SW480 (cell line): ENCODE measurements at places on chromosomes 7 and 10.

- DNase-seq: no peak
Measured at GRCh38 chr10:117432866-117433265, 57.6 kb upstream of the PDZD8 start.

- DNase-seq: no peak
Measured at GRCh38 chr10:117405730-117406129, 30.5 kb upstream of the PDZD8 start.

- no peak for DNase-seq
Measured at GRCh38 chr7:135717693-135718092, 10.3 kb downstream of the SLC13A4 start.

- no peak for DNase-seq
Measured at GRCh38 chr10:99913831-99914235, 95.9 kb downstream of the DNMBP start.

DNA sequence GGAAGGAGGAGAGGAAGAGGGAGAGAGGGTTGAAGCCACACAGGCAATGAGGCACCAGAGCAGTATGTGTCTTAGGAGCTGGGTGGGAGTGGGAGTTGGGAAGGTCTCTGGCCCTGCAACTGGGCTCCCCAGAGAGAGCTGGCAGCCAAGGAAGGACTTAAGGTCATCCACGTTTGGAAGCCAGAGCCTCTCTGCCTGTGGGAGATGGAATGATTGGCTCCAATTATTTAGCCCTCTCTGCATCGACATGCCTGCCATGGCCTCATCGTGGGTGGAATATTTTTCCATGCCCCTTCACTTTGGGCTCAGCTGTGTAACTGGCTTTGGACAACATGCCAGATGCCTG is 478.5 kb downstream of the RPS24 start:
- no peak for DNase-seq

GRCh38 chr10:110474017-110474416 is 23.7 kb upstream of the DUSP5 start:
- DNase-seq: no peak

DNA sequence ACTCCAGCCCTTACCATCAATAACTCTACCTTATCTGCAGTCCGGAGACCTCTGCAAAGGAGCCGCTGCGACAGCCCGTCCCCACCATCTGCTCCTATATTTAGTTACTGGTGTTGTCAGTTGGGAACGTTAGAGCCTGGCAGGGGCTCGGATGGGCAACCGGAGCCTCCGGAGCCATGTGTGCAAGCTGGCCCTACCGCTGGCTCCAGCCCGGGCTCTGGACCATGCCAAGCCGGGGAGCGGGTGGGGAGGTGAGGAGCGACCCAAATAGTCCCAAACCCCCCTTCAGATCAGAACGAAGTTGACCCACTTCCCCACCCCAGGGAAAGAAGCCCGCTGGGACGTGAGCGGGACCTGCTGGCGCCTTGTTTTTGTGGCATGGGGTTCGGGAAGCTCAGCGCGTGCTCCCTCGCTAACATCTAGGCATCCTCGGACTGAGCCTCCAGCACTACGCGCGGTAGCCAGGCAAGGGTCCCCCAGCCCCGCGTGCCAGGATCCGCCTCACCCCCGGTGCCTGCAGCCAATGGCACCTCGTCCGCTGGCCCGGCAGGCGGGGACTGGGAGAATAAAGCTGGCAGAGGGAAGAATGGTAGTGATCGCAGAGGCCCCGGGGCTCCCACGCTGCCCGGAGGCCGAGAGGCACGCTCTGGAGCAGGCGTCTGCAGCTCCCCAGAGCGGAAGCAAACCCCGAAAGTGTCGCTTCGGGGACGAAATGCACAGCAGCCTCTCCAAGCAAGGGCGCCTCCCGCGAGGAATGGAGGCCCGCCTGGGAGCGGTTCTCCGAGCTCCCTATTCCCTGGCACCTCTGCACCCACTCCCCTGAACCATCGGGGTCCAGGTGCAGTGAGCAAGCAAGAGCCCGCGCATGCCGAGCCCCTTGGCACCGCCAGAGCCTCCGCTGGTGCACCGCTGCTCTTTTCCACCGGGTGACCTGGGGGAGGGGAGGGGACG is 679 bp downstream of the LRRC20 start:
- peak; percentile 50 for DNase-seq

DNA sequence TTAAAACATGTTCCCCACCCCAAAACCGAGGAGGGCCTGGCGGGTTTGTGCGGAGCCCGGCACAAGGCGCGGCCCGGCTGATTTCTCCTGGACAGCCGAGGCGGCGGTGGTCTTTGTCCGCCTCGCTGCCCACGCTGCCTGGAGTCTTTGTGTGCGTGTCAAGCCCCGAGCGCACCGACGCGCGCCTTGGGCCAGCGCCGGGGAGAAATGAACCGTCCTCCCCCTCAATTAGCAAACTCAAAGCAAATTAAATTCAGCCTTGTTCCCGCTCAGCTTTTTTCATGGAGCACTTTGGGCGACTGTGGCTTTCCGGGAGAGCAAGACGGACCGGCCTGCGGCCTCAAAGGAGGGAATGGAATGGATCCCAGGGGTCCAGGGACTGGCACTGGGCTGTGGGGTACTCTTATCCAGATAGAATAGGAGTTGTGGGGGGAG is 4.1 kb downstream of the EMX2 start:
- no peak for DNase-seq

GRCh38 chr10:121159670-121160069 is 308.5 kb downstream of the WDR11 start:
- DNase-seq: peak; percentile 80

DNA sequence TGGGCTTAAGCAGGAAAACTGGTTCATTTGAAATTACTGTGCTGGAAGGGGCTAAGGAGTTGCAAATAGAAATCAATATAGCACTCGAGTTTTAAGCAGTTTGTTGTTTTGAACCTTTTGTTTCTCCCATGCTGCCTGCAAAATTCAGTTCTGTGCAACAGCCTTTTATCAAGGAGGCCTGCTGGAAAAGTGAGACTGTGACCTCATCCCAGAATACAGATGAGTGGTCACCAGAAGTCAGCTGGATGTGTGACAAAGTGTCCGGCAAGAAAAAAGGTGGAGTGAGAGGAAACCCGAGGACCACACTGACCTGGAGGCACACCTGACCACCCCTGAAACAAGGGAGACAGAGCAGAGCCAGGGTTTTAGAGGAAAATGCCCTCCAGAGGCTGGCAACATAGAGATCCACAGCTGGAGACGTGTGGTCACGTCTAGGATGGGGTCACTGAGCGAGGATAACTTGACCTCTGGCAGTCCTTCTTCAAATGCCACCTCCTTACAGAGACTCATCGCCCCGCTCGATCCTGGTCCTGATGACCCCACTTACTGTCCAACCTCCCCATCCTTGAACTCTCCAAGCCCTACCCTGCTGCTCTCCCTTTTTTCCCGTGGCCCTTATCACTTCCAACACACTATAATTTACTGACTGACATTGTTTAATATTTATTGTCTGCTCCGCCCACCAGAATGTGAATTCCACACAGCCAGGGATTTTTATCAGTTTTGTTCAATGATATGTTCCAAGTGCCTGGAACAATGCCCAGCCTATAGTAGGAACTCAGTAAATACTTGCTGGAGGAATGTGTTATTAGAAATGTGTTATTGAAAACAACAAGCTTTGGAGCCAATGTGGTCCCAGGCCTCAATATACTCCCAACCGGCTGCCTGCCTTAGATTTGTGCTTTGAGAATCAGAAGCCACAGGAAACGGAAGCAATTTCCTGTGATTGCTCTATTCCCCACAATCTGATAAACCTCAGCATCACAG is 243.8 kb downstream of the GLI3 start:
- no peak for DNase-seq
